T-helper 2 cell treated with Interferon-gamma antibody and Interleukin-4, amounts not matched to agents 5 μg/mL and 100 μg/mL, for 36 hours (primary cell): ENCODE measurements at places on chromosomes 4 and X.

DNA sequence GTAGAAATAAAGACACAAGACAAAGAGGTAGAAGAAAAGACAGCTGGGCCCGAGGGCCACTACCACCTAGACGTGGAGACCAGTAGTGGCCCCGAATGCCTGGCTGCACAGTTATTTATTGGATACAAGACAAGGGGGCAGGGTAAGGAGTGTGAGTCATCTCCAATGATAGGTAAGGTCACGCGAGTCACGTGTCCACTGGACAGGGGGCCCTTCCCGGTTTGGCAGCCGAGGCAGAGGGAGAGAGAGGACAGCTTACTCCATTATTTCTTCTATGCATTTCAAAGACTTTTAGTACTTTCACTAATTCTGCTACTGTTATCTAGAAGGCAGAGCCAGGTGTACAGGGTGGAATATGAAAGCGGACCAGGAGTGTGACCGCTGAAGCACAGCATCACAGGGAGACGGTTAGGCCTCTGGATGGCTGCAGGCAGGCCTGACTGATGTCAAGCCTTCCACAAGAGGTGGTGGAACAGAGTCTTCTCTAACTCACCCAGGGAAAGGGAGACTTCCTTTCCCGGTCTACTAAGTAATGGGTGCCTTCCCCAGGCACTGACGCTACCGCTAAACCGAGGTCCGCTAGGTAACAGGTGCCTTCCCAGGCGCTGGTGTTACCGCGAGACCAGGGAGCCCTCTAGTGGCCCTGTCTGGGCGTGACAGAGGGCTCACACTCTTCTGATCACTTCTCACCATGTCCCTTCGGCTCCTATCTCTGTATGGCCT lies 44.9 kb downstream of the ZBTB49 start:
- DNase-seq, result peak; percentile 58

DNA sequence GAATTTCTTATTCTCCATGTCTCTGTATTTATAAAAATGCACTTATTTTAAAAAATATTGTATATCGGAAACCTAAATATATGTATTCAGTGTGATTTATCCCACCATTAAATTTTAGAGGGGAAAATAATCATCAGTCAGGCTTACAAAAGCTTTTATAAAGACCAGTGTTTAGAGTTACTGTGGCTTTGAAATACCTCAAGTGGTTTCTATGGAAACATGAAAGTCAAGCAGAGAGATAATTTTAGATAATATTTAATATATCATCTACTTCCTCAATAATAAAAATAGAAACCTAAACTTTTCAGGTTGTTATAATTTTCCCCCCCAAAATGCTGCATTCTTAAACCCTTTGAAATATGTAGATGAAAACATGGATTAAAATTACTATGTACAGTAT lies 332.9 kb upstream of the PITX2 start:
- DNase-seq, result no peak

DNA sequence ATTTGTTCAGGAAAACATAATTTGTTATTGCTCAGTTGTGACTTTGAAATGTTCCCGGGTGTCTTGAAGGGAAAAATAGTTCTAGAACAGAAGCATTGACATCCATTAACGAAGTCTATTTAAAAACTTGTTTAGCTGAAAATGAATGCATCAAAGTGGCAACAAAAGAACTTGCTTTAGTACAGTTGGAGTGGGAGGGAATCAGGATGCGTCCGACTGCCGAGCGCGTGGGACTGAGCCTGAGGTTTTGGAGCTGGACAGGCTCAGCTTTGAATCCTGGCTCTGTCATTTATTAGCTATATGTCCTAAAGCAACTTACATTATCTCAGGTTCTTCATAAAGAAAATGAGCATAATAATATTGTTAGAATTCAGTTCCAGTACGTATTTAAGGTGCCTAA lies 9.0 kb upstream of the ERVMER34-1 start:
- no peak for DNase-seq

GRCh38 chr4:17535242-17535641 lies 20.3 kb downstream of the CLRN2 start:
- DNase-seq, result no peak

- no peak for DNase-seq
Observed at GRCh38 chrX:44312421-44312820, 31.1 kb downstream of the EFHC2 start.

DNA sequence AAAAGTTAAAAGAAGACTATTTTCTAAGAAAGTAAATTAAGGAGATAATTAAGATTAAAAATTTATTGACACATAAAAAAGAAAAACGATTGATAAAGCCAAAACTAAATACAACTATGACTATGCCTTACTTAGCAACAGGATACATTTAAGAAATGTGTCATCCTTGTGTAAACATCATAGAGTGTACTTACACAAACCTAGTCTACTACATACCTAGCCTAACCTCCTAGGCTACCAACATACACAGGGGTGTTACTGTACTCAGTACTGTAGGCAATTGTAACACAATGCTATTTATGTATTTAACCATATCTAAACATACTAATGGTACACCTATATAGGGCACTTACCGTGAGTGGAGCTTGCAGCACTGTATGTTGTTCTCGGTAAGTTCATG lies 108.3 kb downstream of the ANXA10 start:
- no peak for DNase-seq

DNA sequence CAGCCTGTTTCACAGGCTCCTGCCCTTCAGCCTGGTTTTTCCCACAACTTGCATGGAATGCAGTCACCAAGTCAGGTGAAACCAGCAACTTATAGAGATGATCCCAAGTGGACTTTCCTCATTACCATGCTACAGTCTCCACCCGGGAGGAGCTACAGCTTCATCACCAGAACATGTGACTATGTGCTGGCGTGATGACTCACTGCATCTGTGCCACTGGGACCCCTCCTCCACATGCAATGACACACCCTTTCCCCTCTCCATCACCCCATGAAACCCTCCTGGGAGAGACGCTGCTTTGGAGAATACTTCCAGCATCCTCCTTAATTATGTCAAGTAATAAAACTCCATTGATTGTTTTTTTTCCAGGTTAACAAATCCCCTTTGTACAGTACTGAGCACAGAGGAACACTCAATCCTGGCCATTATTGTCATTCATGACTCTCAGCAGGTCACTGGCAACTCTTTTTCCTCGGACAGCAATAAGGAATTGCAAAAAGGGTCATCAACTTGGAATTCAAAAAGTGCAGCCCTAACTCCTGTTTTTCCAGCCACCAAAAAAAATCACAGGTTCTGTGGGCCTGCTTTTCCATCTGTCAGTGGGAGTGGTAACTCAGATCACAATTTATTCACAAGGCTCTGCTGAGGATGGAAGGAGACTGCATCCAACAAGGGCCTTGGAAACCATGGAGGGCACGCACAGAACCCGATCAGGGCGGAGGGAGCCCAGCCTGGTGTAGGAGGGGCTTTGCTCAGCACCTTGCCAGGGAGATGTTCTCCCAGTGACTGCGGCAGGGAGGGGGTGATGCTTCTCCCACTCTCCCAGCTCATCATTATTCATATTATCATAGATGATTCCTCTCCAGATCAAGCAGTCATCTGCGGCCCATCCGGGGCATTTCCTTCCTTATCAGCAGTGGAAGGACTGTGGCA lies 17.4 kb downstream of the QDPR start:
- DNase-seq, result no peak

GRCh38 chr4:174316546-174316945 lies 32.8 kb downstream of the CEP44 start:
- no peak for DNase-seq

GRCh38 chrX:139883984-139884383 lies 48.9 kb downstream of the ATP11C start:
- DNase-seq, result no peak

- DNase-seq, result no peak
Observed at GRCh38 chrX:123588723-123589122, 144.1 kb downstream of the THOC2 start.

GRCh38 chr4:189355590-189355989 lies 585.1 kb upstream of the FRG1 start:
- no peak for DNase-seq

DNA sequence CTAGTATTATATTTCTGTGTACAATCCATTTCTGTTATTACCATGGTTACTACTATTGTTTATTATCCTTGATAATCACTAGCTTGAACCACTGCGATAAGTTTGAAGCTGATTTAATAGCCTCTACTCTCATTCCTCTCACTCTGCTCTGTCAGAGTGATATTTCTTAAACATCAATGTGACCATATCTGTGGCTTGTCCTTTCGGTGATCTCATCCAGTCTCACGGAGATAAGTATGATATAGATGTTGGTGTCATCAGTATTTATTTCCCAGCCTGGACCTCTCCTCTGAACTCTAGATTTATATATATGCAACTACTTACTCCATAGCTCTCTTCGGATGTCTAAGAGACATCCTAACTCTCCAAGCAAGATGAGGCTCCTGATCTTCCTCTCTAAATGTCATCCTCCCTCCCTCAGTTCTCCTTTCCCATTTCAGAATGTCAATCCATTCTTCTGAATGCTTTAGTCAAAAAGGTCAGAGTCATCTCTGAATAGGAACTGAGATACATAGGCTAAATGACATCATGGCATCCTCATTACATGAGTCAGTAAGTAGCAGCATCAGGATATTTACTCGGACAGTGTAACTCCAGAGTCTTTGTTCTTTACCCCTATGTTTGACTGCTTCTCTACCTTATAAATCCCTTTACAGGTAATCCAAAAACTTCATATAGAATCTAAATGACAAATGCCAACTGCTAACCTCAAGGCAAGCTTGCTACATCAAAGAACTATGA lies 129.5 kb downstream of the PACRGL start:
- no peak for DNase-seq

DNA sequence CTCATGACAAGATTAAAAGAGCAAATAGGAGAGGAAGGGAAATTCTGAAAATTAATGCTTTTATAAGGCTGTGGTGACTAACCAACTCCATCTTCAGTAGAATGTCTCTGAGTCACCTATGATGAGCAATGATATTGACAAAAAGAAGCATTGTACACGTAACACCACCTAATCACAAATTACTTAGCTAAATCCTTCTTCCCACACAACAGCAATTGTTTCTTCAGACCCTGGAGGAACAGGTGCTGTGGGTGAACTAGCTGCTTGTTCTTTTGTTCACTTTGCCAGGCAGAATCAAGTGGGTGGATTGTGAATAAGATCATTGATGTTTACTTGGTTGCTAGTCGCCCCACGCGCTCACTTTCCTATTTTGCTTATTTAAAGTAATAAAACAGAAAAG lies 315.5 kb downstream of the CAMK2D start:
- peak; percentile 10 for DNase-seq

- no peak for DNase-seq
Observed at GRCh38 chrX:15430584-15430983, 46.4 kb upstream of the VEGFD start.

GRCh38 chrX:100048156-100048555 lies 361.9 kb downstream of the PCDH19 start:
- no peak for DNase-seq

DNA sequence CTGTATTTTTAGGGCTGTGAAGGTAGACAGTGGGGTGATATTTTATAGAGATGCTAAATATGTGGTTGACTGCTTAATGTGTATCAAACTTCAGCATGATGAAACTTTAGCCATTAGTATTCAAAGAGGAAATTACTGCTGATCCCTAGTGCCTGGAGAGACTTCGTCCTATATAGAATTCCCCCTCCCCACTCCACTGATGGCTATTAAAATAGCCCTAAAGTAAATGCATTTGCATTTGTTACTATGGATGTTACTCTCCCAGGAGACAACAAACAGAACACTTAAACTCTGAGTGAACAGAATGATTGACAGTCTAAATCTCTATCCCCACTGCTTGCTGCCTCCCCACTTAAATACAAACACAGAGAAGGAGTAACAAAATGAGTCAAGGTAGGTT lies 39.1 kb downstream of the ADGRL3 start:
- DNase-seq, result no peak

GRCh38 chr4:64121803-64122202 lies 287.4 kb downstream of the TECRL start:
- no peak for DNase-seq

- DNase-seq, result peak; percentile 85
Observed at GRCh38 chr4:145299380-145300076, 119.1 kb upstream of the OTUD4 start.

DNA sequence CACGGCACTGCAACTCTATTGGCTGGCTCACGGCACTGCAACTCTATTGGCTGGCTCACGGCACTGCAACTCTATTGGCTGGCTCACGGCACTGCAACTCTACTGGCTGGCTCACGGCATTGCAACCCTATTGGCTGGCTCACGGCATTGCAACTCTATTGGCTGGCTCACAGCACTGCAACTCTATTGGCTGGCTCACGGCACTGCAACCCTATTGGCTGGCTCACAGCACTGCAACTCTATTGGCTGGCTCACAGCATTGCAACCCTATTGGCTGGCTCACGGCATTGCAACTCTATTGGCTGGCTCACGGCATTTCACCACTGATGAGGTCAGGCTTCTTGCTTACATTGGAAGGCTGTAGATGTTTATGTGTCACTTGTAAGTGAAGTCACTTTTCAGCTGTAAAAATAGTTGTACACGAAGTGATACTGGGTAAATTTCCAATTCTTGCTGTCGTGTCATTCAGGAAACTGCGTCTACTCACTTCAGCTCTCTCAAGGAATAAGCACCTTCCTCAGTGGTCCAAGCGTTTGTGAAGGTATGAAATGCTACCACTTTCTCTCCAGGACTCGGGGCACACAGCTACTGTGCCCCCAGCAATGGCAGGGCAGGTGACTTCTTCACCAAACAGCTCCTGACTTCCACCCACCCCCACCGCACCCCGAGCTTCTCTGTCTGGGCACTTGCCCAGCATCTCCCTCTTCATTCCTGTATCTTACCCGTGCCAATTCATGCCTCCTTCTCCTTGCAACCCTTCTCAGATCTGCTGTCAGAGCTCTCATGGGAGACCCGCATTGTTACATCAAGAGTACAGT lies 141.3 kb downstream of the AFAP1 start:
- no peak for DNase-seq

DNA sequence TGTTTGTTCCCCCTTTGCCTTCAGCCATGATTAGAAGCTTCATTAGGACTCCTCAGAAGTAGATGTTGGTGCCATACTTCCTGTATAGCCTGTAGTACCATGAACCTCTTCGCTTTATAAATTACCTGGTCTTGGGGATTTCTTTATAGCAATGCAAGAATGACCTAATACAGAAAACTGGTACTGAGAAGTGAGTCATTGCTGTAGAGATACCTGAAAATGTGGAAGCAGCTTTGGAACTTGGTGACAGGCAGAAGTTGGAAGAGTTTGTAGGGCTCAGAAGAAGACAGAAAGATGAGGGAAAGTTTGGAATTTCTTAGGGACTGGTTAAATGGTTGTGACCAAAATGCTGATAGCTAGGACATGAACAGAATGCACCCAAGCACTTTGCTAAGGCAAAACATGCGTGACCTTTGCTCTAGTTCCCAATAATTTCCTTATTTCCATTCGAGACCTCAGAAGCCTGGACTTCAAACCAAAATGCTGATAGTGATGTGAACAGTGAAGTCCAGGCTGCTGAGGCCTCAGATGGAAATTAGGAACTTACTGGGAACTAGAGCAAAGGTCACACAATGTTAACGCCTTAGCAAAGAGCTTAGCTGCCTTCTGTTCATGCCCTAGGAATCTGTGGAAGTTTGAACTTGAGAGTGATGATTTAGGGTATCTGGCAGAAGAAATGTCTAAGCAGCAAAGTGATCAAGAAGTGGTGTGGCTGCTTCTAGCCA lies 3.0 kb upstream of the USP46 start:
- DNase-seq, result no peak
